Stimulated activated CD4-positive, alpha-beta T cell treated with anti-CD3 and anti-CD28 coated beads, Interleukin-15, amount 100 ng/mL, for 1 hour (primary cell): ENCODE measurements at places on chromosomes 7 and 10.

GRCh38 chr10:133309720-133310398, 1.1 kb downstream of the ZNF511 start:
- no peak for DNase-seq

GRCh38 chr7:142002179-142002578, 6.5 kb downstream of the MGAM start:
- no peak for DNase-seq

GRCh38 chr10:69619626-69620025, 10.4 kb upstream of the FAM241B start:
- no peak for DNase-seq

GRCh38 chr10:20274571-20274970, 458.3 kb downstream of the PLXDC2 start:
- DNase-seq = no peak

DNA sequence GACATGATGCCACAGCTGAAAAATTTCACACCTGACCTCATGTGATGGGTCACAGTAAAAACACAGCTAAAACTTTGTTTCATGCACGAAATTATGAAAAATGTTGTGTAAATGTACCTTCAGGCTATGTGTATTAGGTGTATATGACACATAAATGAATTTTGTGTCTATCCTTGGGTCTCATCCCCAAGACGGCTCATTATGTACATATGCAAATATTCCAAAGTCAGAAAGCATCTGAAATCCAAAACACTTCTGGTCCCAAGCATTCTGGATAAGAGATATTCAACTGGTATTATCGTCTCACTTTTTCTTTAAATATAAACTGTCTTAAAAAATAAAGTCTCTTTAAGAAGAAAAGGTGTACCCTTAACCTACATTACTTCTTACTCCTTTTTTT, 145.4 kb downstream of the ATXN7L1 start:
- DNase-seq = no peak

GRCh38 chr7:80552031-80552694, 40.3 kb upstream of the GNAT3 start:
- DNase-seq = no peak

GRCh38 chr7:149620961-149621360, 123.4 kb upstream of the ZNF746 start:
- no peak for DNase-seq

- no peak for DNase-seq
Measured at GRCh38 chr10:59903871-59904270, 2.5 kb downstream of the CCDC6 start.

GRCh38 chr10:64476506-64476905, 955.3 kb downstream of the REEP3 start:
- no peak for DNase-seq

- no peak for DNase-seq
Measured at GRCh38 chr7:90916319-90916718, 320.2 kb downstream of the CDK14 start.

DNA sequence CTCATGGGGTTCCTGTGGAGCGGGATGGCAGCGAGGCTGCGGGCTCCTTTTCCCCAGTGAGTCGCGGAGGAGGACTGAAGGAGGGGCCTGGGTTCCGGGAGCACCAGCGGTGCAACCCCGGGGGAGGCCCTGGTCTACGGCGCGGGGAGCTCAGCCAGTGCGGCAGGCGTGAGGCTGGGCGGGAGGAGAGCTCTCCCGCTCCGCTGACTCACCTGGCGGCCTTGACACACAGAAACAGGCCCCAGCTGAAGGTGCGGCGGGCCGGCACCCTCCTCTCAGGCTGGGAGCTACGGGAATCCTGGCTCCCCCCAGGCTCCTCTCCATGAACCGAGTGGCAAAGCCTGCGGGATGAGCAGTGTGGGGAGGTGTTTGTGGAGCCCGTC, 6.8 kb upstream of the NOM1 start:
- no peak for DNase-seq

- DNase-seq = peak; percentile 55
Measured at GRCh38 chr7:873367-874002, 2.9 kb upstream of the GET4 start.

DNA sequence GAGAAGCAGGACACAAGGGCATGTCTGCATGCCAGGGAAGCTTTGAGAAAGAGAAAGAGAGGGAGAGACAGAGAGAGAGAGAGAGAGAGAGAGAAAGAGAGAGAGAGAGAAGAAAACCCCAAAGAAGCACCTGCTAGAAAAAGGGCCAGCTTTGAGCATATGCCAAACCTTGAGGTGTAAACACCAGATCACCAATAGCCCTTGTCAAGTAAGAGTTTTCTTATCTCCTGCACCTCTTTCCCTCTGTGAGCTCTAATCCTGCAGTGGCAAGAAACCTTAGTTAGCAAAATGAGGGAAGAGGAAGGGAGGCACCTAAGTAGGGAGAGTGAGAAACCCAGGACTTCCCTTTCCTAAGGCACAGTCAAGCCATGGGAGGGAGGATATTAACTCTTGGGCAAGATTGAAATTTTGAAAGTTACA, 11.3 kb upstream of the TRDMT1 start:
- no peak for DNase-seq

DNA sequence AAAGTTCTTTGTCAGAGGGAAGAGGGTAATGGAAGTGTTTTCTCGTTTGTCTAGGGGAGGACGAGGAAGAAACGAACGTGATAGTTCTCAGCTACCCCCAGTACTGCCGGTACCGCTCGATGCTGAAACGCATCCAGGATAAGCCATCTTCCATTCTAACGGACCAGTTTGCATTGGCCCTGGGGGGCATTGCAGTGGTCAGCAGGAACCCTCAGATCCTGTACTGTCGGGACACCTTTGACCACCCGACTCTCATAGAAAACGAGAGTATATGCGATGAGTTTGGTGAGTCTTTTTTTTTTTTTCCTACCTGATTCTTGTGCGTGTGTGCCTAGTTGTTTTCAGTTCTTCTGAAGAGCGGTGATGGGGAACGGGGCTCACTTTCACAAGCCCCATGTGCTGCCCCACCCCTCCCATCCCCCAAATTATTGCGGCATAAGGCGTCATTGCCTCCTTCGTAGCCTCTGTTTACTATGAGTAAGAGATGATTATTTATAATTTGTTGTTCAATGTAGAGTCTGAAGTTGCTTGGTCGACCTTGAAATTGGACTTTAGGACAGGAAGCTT, 98.6 kb downstream of the ARID5B start:
- no peak for DNase-seq

GRCh38 chr7:36138209-36138608, 14.8 kb upstream of the EEPD1 start:
- DNase-seq = no peak

DNA sequence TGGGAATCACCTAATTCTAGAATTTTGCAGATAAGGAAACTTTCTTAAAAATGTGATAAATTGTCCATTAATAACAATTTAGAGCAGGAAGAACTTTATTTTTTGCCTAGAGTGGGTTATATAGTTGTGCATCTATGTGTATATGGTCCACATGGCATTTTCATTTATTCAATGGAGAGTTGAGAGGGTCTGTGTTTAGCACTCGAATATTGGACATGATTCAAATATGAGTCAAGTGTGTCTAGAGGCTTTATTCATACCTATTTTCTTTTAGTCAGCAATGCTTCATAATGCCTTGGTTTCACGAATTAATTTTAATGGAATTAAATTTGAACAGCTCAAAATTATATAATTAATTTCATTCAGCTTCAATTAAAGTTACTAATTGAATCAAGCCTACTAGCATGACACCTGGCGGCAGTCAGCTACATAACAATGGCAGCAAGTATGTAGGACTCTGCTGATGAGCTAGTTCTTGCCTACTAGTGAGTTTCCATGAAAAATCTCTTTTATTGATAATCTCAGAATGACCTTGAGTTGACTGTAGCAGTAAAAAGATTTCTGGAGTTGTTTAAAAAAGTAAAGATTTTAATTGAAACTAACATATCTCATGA, 17.7 kb downstream of the MDFIC start:
- DNase-seq = no peak

- DNase-seq = no peak
Measured at GRCh38 chr7:128352153-128352537, 8.4 kb upstream of the RBM28 start.
